Pancreas (tissue), 10 donors: ENCODE measurements at places on chromosomes 3 and 15.

DNA sequence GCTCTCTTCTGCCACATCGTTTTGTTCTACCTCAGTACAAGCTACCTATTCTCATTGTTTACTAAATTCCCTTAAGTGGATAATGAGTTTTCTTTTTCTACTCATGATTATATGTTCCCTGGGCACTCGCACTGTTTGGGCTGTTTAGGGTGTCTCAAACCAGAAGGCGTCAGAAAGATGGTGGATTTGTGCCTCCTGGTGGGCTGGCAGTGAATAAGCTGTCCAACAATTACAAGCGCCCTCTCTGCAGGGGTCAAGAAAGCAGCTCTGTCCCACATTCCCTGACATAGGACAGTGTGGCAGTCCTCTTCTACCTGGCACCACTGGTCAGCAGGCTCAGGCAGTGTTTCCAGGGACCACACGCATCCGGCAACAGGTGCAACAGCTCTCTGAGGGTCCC, 173.4 kb upstream of the PPP2R3A start:
- no peak for DNase-seq

- DNase-seq: peak; percentile 65
Measured at GRCh38 chr3:179811321-179812095, 158.7 kb downstream of the USP13 start.

DNA sequence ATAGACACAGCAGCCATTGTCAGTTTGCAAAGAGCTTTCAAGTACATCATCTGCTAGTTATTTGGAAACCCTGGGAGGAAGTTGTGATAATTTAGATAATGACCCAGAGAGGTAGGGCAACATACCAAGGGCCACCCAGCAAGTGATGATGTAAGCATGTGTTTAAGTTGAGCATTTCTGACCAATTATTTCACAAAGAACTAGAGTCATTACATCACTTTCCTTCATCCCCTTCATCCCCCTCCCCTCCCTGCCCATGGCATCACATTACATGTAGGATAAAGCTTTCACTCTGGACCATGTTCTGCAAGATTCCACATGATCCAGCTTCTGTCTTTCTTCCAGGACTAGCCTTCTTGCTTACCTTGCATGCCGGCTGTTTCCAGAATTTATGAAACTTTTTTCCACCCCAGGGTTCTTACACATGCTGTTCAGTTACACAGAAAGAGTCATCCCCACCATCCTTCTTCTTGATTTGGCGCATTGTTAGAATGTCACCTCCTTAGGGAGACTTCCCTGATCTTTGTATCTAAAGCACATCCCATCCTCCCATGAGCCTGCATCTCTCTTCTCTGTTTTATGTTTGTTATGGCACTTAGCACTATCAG, 71.3 kb downstream of the PTPRG start:
- DNase-seq: no peak

DNA sequence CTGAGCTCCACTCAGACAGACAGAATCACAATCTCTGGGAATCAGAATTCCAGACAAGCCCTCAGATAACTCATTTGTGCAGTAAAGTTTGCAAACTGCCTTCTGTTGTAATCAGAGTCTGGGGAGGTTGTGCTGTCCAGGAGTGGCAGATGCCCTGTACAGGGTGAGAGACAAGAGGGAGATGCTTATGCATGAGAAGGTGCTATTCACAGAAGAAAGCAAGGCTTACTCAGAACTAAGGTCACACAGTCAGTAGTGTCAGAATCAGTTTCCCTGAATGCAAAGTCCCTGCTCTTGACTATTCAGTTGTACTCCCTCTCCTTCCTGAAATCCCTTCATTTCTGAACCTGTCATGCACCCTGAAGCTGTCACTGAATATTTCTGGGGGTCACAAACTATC, 43.7 kb downstream of the SRPRB start:
- DNase-seq: no peak

DNA sequence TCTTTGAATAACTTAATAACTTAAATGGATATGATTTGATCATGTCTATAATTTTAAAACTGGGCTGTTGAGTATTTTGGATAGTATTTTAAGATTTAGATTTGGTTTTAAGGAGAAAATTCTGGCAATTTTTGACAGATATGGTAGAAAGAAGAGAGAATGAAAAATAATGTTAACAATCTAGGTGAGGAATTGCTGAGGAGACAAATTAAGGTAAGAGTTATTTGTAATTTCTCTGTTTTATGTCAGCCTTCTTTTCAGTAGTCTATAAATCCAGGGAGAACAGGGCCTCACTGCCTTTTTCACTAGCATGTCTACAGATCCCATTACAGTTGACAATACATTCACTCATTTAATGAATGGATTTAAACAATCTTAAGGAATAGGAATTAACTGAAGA, 144.7 kb downstream of the SERPINI1 start:
- no peak for DNase-seq

DNA sequence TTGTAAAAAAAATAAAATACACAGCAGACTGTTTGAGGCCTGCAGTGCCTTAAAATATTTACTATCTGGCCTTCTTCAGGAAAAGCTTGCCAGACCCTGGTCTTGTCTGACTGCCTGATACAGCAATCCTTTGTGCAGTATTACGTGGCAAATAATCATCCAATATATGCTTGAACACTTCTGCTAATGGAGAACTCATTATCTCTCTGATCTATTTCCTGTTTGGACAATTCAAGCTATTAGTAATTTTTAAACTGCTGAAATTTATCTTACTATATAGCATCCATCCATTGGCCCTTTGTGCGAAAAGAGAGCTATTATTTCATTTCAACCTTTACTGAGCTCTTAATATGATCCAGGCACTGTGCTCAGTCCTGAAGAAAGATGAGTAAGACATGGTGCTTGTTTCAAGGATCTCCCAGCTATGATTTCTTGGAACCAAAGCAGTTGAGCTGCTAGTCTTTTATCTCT, 15.9 kb downstream of the ATG7 start:
- DNase-seq: no peak

DNA sequence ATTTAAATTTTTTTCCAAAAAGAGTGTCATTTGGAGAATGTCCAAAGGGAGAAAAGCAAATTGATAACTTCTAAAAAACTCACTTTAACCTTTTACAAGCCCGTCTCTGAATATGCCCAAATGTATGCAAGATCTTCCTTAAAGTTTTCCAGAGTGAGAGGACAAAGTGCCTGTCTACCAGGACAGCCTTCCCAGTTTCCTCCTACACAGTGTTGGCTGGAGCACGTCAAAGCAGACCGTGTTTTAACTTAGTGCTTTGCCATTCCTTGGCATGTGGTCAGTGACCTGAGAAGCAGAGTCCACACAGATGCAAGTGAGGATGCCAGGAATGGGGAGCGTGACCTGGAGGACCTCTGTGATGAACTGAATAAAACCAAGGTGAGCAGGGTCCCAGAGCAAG, 245.7 kb downstream of the FAM43A start:
- DNase-seq: no peak

- no peak for DNase-seq
Measured at GRCh38 chr3:18634461-18634860, 209.3 kb upstream of the SATB1 start.
